CD4-positive, alpha-beta T cell (primary cell): ENCODE measurements at places on chromosomes 16 and 17.

- H3K27me3 ChIP-seq, result no peaks in the 10 kb centered on the region
- H3K4me1 ChIP-seq, result no peaks in the 10 kb centered on the region
- no peak for DNase-seq
- H3K36me3 ChIP-seq, result no peaks in the 10 kb centered on the region
- no peak overlapping the region for H3K4me3 ChIP-seq
These were observed 176.8 kb downstream of the SLC39A11 start for GRCh38 chr17:72915625-72916081.

GRCh38 chr16:13928646-13929045 lies 8.7 kb downstream of the ERCC4 start:
- H3K27ac ChIP-seq, result no peak overlapping the region
- no peak for DNase-seq
- no peak overlapping the region for H3K4me3 ChIP-seq
- peaks cover 4% of the 10 kb centered on the region for H3K4me1 ChIP-seq
- H3K27me3 ChIP-seq, result no peaks in the 10 kb centered on the region

GRCh38 chr17:47237841-47238240 lies 15.8 kb upstream of the ITGB3 start:
- H3K36me3 ChIP-seq, result no peaks in the 10 kb centered on the region
- no peak for DNase-seq
- no peak overlapping the region for H3K4me3 ChIP-seq
- H3K4me1 ChIP-seq, result peaks cover 7% of the 10 kb centered on the region
- no peak overlapping the region for H3K27ac ChIP-seq

- H3K36me3 ChIP-seq, result peaks cover 17% of the 10 kb centered on the region
- no peak overlapping the region for H3K4me3 ChIP-seq
- H3K4me1 ChIP-seq, result no peaks in the 10 kb centered on the region
These were observed 398.6 kb downstream of the CPPED1 start for GRCh38 chr16:12405089-12405488.

GRCh38 chr17:72510351-72511016 lies 389.7 kb downstream of the SOX9 start:
- H3K27ac ChIP-seq, result no peak overlapping the region
- no peaks in the 10 kb centered on the region for H3K27me3 ChIP-seq
- no peaks in the 10 kb centered on the region for H3K4me1 ChIP-seq
- no peaks in the 10 kb centered on the region for H3K36me3 ChIP-seq
- no peak for DNase-seq
- no peak overlapping the region for H3K4me3 ChIP-seq
